ENCODE measurements at places on chromosomes 7 and 10. TPM values are rescaled to one million over a fixed set of nuclear protein-coding genes. Genes with fewer than 3 reads are reported as not detected.

The PRSS1 gene
- total RNA-seq, result not detected

The PIP gene
- not detected for total RNA-seq

DNA sequence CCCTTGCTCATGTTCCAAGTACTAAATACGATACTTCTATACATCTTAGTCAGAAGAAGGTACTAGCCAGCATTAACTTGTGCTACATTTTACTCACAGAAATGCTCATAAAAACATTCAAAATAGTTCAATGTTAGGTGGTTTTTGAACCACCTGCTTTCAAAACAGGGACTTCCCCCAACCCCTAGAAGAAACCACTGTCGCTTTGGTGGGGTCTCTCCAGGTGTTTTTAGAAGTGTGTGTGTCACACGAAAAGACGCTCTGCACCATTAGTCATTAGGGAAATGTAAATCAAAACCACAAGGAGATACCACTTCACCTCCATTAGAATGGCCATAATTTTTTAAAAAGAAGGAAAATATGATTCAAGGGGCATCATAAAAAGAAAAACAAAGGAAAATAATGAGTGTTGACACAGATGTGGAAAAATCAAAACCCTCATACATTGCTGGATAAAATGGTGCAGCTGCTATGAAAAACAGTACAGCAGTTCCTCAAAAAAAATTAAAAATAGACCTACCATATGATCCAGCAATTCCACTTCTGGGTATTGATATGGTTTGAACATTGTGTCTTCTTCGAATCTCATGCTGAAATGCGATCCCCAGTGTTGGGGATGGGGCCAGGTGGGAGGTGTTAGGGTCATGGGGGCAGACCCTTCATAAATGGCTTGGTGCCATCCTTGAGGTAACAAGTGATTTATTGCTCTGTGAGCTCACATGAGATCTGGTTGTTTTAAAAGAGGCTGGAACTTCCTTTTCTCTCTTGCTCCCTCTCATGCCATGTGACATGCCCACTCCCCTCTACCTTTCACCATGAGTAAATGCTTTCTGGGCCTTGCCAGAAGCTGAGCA lies 74.2 kb downstream of the MALSU1 start:
- DNase-seq, result no peak
- H3K36me3 ChIP-seq, result peaks cover 28% of the 10 kb centered on the region
- H3K4me1 ChIP-seq, result peaks cover 2% of the 10 kb centered on the region
- H3K27ac ChIP-seq, result no peak overlapping the region
- H3K27me3 ChIP-seq, result no peaks in the 10 kb centered on the region
- no peak overlapping the region for H3K4me3 ChIP-seq

GRCh38 chr10:86048571-86048970 lies 318.0 kb downstream of the GRID1 start:
- no peak for DNase-seq
- no peak overlapping the region for H3K4me3 ChIP-seq
- H3K4me1 ChIP-seq, result no peaks in the 10 kb centered on the region

The TLX1 gene
- total RNA-seq, result not detected

DNA sequence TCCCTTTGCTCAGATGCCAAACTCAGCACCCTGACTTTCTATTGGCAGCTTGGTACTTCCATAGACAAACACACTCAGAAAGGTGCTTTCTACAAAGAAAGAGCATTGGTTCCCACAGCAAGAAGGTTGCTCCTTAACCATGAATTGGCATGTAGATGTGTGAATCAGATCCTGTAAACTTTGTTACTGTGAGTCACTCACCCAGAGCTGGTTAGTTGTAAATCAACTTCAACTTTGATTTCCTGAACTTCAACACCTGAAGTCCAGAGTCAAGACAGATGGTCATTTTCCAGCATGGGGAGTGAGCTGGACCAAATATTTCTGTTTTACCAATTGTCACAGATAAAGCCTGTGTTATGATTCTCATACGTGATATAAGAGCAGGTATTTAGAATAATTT lies 797.2 kb downstream of the TNS3 start:
- DNase-seq, result no peak
- H3K4me1 ChIP-seq, result no peaks in the 10 kb centered on the region
- H3K27me3 ChIP-seq, result no peaks in the 10 kb centered on the region
- peaks cover 5% of the 10 kb centered on the region for H3K36me3 ChIP-seq
- no peak overlapping the region for H3K27ac ChIP-seq
- no peak overlapping the region for H3K4me3 ChIP-seq

The PLAC9 gene
- 7.8 TPM for total RNA-seq

Data from H9 (cell line).